ENCODE measurements at places on chromosomes 6 and 20.

GRCh38 chr6:37049758-37050044 lies 44.2 kb downstream of the FGD2 start:
- DNase-seq: no peak

- DNase-seq: no peak
These were observed 267.6 kb upstream of the PRDM1 start for GRCh38 chr6:105818505-105818904.

DNA sequence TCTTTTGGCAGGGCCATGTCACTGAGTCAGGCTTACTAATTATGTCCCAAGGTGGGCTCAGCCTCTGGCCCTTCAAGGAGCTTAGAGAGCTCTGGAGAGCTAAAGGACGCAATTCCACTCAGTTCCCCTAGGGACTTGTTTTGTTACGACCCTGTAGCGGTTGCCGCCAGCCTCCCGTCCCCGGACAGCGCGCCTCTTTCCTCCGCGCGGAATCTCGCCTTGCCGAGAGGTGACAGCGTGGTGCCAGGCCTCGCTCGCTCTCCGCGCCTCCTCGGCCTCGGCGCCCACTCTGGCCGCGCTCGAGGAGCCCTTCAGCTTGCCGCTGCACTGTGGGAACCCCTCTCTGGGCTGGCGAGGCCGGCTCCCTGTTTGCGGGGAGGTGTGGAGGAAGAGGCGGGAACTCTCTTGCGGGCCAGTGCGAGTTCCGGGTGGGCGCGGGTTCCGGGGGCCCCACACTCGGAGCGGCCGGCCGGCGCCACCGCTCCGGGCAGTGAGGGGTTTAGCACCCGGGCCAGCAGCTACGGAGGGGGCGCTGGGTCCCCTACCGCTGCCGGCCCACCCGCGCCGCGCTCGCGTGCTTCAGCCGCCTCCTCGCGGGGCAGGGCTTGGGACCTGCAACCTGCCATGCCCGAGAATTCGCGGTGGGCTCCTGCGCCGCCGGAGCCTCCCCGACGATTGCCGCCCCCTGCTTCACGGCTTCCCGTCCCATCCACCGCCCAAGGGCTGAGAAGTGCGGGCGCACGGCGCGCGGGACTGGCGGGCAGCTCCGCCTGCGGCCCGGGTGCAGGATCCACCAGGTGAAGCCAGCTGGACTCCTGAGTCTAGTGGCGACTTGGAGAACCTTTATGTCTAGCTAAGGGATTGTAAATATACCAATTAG lies 9.9 kb upstream of the ZNF311 start:
- no peak for DNase-seq

- peak; percentile 26 for DNase-seq
These were observed 1.1 kb downstream of the SPAG4 start for GRCh38 chr20:35616465-35617396.

DNA sequence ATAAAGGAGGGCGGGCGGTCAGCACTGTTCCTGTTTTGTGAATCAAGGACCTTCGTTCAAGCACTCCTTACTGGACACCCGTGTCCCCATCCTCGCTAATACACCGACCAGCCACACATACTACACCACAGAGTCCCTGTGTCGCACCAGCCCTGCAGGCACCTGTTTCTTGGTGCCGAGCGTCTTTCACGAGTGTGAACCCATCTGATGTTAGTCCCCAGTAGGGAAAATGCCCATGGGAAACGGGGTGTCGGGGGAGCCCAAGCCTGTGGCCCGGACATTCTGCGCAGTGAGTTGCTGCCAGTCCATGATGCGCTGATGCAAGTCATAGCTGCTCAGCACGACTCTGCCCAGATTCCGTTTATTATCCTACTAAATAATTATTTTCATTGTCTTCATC lies 74.7 kb downstream of the TTLL2 start:
- DNase-seq: no peak

- DNase-seq: no peak
These were observed 324.3 kb upstream of the MOCS1 start for GRCh38 chr6:40258531-40258930.

GRCh38 chr20:36591854-36592641 lies 13.5 kb upstream of the RAB5IF start:
- peak; percentile 9 for DNase-seq

DNA sequence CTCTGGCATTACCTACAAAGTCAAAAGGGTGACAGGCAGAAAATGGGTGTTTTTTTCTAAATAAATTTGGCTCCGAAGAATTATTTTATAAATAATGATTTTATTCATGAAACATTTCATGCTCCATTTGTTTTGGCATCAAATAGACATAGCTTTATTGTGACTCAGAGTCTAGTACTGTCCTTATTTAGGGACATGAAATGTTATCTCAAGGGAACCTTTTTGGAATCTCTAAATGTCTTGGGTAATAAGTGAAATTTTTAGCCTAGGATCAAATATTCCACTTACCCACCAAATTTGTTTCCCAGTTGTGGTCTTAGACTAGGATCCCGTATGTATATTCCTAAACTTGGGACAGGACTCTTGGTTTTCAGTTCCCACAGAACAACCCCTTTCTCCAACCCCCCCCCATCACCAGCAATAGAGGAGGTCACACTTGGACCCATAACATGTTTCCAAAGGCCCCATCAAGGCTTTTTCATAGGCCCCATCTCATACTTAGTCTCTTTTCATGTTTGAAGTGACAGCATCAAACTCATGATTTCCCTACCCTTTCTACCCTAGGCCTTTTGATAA lies 81.8 kb downstream of the JAG1 start:
- DNase-seq: peak; percentile 12

- no peak for DNase-seq
These were observed 38.6 kb downstream of the TAF4 start for GRCh38 chr20:62027116-62027515.

DNA sequence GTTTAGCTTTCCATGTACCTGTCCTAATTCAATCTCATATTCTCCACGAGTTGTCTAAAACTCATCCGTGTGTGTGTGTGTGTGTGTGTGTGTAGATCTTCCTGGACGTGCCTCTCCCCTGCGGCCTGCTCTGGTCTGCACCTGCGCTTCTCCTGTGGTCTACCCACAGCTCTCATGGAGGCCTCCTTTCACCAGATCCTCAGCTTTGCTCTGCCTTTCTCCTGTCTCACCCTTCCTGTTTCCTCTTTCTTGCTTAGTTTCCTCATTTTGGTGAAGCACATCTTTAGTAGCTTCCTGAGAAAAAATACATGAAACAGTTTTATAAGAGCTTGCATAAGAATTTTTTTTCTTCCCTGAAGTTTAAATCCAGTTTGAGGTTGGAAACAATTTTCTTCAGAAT lies 18.1 kb downstream of the SLX4IP start:
- DNase-seq: no peak

DNA sequence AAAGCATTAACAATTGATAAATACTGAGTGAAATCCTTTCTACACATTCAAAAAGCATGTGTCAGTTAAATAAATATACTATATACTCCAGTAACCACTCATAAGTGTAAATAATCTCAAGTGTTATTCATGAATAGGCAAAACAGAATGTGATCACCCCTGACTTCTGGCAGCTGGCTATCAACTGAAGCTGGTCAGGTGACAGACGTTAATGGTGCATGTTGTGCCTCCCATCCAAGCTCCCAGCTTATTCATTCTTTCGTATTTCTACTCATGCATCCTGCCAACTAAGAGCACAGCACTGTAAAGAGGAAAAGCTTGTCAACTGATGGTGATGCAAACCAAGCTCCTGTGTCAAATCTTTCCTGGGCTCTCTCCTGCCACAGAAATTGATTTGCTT lies 7.7 kb downstream of the PSMB1 start:
- no peak for DNase-seq

DNA sequence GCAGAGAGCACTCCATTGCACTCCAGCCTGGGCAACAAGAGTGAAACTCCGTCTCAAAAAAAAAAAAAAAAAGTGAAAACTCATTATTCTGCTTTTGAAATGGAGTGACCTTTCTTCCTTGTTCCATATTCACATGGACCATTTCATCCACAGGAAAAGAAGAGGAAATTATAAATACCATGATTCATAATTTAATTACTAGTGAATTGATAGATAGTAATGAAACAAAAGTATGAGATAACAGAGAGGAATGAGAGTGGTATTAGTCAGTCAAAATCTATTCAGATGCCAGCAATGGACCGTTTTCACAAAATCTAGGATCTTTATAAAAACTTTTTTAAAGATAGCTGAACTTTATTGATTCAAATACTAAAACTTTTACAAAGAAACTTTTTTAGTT lies 443.1 kb upstream of the FLRT3 start:
- DNase-seq: no peak

DNA sequence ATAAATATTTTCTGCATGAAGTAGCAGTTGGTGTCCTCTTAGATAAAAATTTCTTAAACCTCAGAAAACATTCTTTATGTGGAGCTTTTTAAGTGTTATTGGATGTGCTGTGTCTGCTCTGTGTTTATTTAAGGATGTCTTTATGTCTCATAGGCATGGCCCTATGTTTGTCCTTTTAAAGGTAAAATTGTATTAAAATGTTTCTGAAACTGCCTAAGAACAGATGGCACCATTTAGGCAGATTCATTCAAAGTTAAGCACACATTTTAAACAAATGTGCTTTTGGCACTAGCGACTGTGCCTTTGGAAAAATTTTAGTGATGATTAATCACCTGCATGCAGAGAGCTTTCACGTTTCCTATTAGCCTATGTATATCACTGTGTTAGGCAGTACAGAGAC lies 125.2 kb downstream of the KIF6 start:
- DNase-seq: peak; percentile 84

GRCh38 chr20:34362502-34363061 lies 491 bp upstream of the ITCH start:
- no peak for DNase-seq

DNA sequence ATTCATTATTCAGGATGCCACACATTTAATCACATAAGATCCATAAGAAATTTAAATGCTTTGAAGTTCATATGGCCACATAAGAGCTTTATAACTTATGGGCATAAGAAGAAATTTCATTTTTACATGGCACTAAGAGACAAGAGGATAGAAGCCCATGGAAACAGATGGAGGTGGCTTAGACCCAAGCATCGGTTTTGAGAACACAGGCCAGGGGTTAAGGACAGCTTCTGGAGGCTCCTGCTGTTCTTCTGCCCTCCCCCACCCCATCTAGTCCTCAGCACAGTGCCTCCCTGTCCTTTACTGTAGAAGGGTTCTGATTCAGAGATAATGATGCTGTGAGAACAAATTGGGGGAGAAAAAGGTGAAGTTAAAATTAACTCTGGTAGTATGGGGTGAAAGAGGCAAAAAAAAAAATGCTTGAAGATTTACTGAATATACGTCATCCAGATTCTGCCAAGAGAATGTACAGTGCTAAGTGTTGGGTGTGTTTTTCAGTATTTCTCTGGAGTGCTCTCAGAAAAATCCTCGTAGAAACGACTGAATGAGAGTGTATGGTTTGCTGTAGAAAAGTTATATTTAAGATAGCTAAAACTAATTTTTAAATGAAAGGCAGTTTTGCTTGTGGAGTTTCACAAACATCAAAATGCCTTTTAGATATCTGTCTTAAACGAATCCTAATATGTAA lies 539.7 kb downstream of the QKI start:
- DNase-seq: no peak

DNA sequence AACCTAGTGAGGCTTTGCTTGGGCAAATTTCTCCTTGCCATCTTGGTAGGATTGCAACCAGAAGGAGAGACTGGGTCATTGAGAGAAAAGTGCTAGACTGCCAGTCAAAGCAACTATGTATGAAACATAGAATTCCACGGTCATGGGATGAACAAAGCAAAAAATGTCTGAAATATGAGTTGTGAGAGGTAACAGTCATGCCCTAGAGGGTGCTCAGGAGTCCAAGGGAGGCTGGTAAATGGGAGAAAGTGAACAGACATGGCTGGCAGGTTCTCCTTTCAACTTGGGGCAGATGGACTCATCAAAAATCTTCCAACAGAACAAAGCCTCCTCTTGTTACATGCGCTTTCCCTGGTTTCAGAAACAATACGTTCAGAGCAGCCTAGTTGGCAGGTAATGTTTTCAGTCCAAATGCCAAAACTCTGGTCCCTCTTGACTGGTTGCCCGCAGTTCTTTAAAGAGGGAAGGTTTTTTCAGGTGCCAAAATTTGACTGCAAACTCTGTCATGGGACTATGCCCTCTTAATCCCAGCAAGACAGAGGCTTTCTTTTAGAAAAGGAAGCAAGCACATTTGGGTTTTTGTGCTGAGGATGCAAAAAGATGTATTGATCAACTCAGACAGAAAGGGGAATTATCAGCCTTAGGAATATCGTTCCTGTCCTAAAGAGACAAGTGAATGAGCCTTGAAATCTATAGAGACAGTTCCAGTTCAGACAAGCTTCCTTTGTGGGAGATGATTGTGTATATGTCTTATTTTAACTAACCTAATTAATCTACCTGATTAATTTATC lies 68.5 kb upstream of the SASH1 start:
- DNase-seq: no peak

- DNase-seq: no peak
These were observed 11.7 kb upstream of the TASP1 start for GRCh38 chr20:13650474-13650873.

DNA sequence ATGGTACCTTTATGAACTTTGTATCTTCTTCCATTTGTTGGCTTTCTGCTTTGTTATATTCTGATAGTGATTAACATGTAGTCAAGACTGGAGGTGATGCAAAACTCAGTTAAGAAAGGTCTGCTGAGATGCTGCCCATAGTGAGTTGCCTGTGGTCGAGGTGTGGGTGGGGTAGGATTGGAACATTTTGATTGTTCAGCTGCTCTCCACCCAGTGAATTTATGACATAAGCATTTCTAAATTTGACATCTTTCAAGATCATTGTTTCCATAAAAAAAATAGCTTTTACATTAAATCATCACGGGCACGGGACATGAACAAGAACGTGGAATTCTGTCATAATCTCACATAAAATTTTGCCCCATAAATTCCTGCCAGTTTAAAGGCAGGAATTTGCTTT lies 146.6 kb upstream of the POU3F2 start:
- DNase-seq: no peak

DNA sequence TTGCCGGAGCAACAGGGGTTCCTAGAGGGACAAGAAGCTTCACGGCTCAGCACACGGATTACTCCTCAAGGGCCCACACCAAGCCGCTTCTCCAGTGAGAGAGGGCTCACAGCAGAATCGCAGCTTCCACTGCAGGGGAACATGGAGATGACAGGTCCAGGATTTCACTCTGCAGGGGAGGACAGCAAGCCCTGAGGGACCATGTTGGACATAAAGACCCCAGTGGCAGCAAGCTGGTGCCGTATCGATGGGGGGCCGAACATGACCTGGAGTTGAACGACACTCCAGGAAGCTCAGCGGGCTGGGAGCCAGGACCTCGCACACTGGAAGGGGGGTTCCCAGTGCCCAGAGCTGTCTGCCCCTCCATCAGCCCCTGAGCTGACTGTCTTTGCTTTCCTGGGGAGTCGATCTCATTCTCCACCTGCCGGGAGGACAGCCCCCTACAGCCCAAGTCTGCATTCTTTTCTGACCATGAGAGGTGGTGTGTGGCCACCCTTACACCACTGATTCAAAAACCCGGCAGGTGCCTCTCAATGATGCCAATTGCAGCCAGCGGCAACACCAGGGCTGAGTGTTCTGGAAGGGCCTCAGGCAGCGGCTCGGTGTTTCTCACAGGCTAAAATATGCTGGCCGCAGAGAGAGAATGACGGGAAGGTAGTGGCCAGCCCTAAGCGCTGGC lies 194.5 kb upstream of the CDH4 start:
- no peak for DNase-seq

- DNase-seq: peak; percentile 46
These were observed 35.2 kb upstream of the MDFI start for GRCh38 chr6:41602864-41603608.

GRCh38 chr20:64244870-64245603 lies 10.5 kb upstream of the PCMTD2 start:
- no peak for DNase-seq

All from NCI-H446 treated with DMSO at 0.1 percent for 48 hours (cell line).